H4 (cell line): ENCODE measurements at places on chromosomes 2 and 18.

DNA sequence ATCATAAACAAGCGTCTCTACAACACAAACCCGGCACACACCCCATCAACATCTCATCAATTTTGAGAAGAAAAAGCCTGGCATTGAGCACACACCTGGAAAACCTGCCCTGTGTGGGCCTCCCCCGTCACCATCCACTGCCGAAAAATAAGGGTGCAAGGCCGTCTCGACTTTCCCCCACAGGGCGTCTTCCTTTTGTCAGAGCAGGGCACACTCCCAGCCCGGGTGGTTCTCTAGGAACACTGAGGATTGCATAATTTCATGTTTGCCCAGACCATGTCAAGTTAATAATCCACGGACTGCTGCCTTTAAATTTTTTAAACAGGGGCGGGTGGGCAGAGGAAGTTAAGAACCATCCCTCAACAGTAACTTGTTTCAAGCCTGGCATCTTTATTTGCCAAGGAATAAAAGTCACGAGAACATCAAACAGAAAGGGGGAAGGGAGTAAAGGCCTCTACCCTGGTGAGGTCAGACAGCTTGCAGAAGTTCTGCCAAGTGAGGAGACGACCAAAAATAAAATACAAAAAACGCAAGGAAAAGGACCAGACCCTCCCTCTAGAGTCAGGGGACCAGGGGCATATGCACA is 2.1 kb downstream of the TFCP2L1 start:
- no peak for DNase-seq

DNA sequence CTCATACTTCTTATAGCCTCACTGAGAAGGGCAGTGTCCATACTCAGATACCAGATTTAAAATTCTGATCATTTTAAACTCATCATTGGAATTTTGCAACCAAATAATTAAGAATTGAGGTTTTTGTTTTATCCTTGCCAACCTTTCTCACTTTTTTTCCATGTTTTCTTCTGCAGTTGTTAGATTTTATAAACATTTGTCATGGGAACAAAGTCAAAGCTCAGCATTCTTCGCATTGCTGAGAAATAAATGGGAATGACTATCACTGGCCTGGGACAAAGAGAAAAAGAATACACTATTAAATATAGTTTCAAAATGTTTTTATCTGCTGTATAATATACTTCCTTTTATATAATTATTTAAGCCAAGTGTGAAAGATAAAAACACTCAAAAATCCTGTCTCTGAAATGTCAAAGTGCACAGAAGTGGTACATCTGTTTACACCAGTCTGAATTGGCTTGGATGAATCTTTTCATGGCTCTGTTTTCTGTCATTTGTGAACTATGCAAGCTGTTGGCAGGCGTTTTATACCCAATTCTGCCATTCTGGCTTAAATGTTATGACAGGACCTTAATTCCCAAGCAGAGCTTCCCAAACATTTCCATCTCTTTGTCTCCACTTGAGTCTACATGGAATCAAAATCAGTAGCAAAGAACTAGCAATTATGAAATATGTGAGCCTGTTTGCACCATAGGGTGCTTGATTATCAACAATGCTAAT is 249.3 kb upstream of the SYT4 start:
- DNase-seq, result no peak

DNA sequence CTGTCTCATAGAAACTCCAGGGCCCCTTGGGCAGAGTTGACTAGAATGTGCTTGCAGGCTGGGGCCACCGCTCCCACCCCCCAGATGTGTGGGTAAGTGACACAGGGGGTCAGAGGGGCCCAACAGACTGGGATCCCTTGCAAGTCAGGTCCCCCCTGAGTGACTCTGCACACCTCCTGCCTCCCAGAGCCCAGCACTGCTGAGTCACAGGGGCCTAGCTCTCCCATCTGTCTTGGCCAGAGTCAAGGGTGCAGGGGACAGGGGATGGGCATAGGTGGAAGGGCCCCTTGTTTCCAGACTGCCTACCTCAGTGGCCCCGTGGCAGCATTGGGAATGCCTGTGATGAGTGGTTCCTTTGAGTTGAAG is 11.4 kb downstream of the SH2D6 start:
- DNase-seq, result no peak

GRCh38 chr2:63651861-63652651 is 63.3 kb downstream of the MDH1 start:
- DNase-seq, result no peak

DNA sequence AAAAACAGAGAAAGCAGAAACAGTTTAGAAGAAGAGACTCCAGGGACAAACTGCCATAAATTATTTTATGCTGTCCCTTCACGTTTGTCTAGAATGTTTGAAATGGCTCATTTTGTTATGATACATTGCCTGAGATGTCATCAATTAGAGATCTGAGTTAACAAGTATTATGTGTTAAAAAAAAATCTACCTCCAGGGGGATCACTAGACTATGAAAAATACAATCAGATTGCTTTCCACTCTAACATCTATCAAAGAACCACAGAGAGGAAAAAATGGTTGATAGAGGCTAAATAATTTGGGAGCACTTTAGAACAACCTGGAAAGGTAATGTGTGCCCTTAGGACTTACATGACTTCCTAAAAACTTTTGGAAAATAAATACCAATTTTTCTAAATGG is 103.8 kb upstream of the CCDC150 start:
- no peak for DNase-seq

GRCh38 chr2:233828546-233829192 is 25.7 kb downstream of the HJURP start:
- DNase-seq, result no peak

GRCh38 chr2:76599732-76600368 is 889.1 kb upstream of the GCFC2 start:
- DNase-seq, result peak; percentile 94

DNA sequence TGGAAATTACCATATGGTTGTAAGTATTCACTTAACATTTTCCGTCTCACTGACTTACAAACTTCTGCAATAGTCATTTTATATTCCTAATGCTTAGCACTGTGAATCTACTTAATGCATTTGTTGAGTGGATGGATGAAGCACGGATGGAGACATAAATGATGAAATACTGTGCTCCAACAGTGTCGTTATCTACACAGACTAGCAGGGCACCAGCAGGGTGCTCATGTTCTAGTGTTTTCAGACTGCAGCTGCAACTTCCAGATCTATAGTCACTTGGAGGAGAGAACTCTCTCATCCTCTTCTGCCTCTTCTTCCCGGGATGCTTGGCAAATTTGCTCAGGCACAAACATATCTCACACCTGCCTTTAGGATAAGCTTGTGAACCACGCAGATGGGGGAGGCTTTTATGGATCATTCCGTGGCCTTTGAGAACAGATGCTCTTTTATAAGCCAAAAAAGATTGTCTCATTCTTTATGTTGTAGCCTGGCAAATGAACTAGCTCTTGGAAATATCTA is 797.7 kb downstream of the MBD2 start:
- DNase-seq, result no peak

DNA sequence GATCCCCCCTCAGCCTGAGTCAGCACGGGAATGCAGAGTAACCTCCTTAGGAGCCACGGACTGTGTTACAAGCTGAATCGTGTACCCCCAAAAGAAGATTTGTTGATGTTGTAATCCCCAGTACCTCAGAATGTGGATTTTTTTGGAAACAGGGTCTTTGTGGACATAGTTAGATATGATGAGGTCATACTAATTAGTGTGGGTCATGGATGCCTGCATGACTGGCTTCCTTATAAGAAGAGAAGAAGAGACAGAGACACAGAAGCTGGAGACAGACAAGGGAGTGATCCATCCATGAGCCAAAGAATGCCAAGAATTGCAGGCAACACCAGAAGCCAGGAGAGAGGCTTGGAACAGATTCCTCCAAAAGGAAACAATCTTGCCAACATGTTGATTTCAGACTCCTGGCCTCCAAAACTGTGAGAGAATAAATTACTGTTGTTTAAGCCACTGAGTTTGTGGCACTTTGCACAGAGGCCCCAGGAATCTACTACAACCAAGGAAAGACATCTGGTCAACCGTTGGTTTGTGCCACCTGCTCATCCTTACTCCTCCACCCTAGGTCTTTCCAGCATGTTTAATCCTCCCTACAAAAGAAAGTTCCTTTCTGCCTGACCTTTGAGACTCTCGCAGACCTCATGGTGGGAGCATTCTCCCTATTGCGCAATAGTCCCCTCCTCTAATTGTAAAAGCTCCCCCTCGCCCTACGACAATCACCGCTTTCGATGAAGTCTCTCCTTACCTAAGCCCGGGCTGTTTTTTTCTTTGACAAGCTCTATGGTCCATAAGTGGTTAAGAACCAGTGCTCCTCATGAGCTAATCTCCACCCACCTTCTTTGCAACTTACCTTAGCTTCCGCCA is 91.6 kb downstream of the DNER start:
- DNase-seq, result no peak

GRCh38 chr18:30622104-30622503 is 420.4 kb downstream of the DSC3 start:
- DNase-seq, result no peak

GRCh38 chr2:98615481-98615880 is 7.1 kb downstream of the UNC50 start:
- DNase-seq, result no peak

DNA sequence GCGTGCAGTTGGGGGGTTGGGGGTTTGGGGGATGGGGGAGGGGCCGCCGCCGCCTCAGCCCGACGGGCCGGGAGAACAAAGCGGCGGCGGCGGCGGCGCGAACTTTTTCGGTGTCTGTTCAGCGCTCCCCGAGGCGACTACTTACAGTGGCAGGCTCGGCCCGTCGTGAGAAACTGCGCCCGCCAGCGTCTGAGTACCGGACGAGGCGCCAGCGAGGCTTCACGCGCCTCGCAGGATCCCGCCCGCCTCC is 172 bp downstream of the PRKD3 start:
- peak; percentile 9 for DNase-seq

GRCh38 chr2:223578846-223579245 is 23.3 kb downstream of the SCG2 start:
- DNase-seq, result no peak

GRCh38 chr18:40447820-40448219 is 1507.2 kb upstream of the PIK3C3 start:
- no peak for DNase-seq

DNA sequence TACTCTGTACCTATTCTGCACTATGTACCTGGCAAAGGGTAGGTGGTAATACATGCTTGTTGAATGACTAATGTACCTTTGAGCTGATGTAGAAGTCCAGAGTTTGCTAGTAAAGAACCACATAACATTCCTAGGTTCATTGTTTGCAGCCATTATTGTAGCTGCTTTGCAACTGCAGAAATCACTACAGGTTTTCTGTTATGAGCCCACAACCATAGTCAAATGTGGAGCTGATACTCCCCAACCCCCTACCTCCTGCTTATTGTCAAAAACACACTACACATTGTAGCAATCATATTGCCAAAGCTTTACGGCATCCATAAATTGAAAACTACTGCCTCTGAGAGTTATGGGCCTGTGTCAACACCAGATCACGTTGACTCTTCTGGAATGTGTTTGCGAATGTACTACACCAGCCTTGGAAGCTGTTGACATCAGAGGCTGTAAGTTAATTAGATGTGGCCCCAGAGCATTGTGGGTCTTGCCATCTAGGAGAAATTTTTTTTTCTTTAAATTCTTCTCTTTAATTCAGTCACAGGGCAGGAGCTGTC is 187.0 kb downstream of the AGPS start:
- no peak for DNase-seq

- DNase-seq, result peak; percentile 54
Observed at GRCh38 chr2:159010340-159010739, 41.9 kb downstream of the TANC1 start.

- no peak for DNase-seq
Observed at GRCh38 chr2:102139851-102140250, 2.7 kb upstream of the IL1R1 start.
